ENCODE measurements at places on chromosomes 5 and 9. TPM values are rescaled to one million over a fixed set of nuclear protein-coding genes. Genes with fewer than 3 reads are reported as not detected.
A peak's percentile ranks its signal among the peaks of the same experiment; 100 is the strongest.

GRCh38 chr9:98185611-98186171, 6.7 kb downstream of the CORO2A start:
- no peak for DNase-seq

DNA sequence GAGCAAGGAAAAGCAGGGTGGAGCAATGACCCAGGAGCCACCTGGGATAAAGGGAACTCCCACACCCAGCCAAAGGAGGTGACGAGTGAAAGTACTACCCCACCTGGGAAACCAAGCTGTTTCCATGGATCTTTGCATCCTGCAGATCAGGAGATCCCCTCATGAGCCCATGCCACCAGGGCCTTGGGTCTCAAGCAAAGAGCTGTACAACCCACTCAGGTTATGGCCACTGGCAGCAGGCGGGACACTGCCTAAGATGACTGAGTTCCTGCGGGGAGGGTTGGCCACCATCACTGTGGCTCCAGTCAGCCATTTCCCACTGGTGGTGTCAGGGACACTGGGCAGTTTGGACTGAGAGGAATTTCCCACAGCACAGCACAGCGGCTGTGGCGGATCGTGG, 225.7 kb downstream of the CDH9 start:
- DNase-seq, result no peak

GRCh38 chr5:89117124-89117644, 234.2 kb upstream of the MEF2C start:
- peak; percentile 46 for DNase-seq

The KIF27 gene
- total RNA-seq, result 4.8 TPM

The IFNA2 gene
- not detected for total RNA-seq

The KCNIP1 gene
- total RNA-seq, result not detected

The LCP2 gene
- not detected for total RNA-seq
